ENCODE measurements at places on chromosomes 1 and 21.
A peak's percentile ranks its signal among the peaks of the same experiment; 100 is the strongest.

- no peak for DNase-seq
Measured at GRCh38 chr1:59107516-59107915, 189.4 kb upstream of the FGGY start.

- no peak for DNase-seq
Measured at GRCh38 chr1:226085675-226086285, 23.3 kb downstream of the H3-3A start.

DNA sequence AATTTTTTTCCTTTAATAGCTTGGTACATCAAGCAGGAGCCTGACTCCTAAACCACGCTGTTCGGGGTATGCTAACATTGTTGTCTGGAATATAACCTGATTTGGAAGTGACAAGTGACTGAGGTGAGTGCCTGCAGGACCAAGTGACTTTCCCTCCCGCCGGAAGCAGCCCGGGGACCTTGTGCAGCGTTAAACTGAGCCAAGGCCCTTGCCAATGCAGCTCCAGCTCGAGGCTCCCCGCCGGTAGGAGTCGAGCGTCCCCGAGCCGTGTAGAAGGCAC, 716 bp upstream of the MTARC1 start:
- no peak for DNase-seq

DNA sequence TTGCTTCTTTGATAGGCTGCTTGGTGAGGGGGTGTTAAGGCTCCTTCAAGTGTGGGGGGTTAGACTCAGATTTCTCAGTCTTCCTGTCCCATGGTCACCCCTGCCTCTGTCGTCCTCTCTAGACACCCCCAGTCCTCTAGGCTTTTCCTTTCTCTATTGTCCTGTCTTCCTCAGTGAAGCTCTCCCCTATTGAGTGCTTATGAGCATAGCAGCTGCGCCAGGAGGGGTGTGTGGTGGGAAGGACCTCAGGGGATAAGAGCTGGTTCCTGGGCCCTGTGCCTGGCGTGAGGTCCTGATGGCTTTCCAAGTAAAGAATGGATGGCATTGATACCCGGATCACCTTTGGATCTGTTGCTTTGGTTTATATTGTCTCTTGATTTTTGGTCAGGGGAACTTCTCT, 69.1 kb downstream of the DIP2A start:
- peak; percentile 22 for DNase-seq

DNA sequence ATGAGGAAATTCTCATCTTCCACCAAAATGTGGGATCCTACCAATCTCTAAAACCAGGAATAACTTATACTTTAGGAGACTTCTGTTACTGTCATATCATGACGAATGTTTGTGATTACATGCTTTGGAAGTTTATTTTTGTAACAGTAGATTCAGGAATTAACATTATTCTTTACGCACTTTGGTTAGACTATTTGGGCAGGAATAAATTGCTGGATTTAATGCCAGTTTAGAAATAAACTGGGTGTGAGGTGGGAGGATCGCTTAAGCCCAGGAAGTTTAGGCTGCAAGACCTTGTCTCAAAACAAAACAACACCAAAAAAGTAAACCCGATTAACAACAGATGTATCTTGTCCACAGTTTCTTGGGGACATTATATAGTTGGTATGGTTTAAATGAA, 52.1 kb downstream of the MIGA1 start:
- no peak for DNase-seq

DNA sequence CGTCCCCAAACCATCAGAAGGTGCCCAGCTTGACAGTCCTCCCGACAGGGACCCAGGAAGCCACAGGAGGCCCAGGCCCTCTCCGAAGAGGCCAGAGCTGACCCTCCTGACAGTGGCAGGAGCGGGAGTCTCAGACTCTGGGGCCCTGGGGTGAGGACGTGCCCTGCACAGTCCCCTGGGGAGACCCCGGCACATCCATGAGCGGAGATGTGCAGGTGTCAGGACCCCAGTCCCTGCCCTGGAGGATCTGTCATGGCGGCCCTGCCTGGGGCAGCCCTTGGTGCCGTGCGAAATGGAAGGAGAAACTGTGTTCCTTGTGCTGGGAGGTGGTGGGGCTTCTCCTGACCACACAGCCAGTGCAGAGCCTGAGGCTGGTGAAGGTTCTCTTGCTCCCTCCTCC, 55.8 kb downstream of the OBSCN start:
- DNase-seq, result no peak

DNA sequence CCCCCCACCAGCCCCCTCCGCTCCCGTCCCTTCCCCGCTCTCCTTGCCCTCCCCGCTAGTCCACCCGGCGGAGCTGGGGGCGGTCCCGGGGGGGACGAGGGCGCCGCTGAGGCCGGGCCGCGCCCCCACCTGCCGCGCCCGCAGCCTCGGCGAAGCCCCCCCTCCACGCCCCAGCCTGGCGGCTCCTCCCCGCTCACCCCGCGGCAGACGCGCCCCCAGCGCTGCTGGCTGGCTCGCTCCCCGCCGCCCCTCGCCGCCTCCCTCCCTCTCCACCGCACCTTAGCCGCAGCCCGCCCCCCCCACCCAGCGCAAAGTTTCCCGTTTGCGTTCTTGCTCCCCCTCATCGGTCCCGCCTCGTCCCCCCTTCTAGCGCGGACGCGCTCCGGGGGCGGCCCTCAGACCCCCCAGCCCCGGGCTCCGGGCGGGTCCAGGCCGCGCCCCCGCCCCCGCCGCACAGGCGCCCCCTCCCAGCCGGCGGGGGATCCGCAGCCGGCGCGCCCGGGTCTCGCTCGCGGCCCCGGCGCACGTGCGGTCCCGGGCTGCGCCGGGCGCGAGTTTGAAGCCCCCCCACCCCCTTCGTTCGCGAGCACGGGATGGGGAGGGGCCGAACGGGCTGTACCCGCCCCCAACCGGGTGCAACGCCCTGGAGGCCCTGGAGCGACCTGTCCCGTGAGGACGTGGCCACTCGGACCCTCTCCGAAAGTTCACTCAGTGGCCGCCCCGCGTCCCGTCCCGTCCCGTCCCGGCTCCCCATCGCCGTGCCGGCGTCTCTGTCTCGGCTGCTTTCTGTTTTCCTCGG, 623 bp downstream of the PTPRF start:
- DNase-seq, result peak; percentile 60

GRCh38 chr1:58324558-58324957, 222.0 kb downstream of the OMA1 start:
- no peak for DNase-seq

DNA sequence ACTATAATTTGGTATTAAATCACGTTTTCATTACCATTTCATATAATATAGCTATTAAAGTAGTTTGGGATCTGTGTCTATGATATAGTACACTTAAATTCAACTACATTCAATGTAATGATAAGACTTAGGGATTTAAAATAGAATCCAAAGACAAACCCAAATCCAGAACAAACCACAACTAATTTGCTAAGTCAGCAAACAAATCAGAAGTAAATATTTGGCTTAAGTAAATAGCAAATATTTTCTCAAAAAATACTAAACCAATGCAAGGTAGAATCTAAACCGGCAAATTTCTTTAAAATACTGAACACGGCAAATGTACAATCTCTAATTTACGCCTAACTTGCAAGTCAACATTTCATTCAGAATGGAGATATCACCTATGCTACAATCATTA, 16.8 kb downstream of the YY1AP1 start:
- DNase-seq, result no peak

- no peak for DNase-seq
Measured at GRCh38 chr1:234620272-234621126, 10.5 kb upstream of the IRF2BP2 start.

DNA sequence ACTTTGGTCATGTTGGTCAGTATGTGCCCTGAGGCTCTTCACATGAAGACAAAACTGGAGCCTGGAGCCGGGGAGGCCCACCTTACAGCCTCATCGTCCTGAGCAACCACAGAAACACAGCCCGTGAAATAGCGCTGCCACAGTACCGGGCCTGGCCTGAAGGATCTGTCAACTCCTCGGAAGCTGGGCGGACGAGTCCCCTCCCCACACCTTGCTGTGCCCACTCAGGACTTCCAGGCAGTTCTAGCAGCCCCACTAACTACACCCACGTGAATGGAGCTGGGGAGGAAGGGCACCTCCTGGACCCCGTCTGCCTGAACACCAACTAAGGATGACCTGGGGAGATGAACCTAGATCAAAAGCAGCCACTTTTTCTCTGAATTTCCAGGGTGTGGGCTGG, 24.7 kb downstream of the SDE2 start:
- peak; percentile 43 for DNase-seq
